ENCODE measurements at places on chromosomes 4 and X.

DNA sequence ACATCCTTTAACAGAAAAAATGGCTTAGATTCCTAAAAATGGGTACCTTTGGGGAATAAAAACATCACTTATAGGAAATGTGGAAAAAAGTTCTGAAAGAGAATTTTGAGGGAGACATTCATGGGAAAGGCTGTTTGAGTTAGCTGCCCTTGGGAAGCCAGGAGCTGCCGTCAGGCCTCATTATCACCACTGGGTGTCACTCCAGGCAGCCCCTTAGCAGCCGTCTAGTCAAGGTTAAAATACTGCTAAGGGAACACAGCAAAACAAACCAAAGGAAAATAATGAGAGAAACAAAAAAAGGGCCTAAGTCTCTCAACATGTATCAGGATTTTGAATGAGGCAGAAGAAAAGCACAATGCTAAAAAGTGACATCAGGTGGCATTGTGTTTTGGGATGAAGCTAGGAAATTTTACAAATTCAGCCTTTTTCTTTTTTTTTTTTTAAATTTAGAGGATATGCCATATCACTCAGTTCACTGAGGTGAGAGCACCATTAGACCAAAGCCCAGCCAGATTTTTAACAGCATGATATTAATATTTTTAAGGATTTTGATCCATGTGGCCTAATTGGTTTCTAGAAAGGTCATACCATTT, 235.3 kb downstream of the GPAT3 start:
- no peak for DNase-seq

- no peak for DNase-seq
These were observed 32.7 kb upstream of the MBTPS2 start for GRCh38 chrX:21806691-21807090.

GRCh38 chr4:82780170-82780751, 18.3 kb downstream of the SCD5 start:
- DNase-seq: no peak

- DNase-seq: no peak
These were observed 157.1 kb upstream of the FTHL17 start for GRCh38 chrX:31228909-31229308.

GRCh38 chr4:157459785-157460184, 239.3 kb downstream of the GRIA2 start:
- no peak for DNase-seq

- DNase-seq: no peak
These were observed 1649.8 kb upstream of the PCDH10 start for GRCh38 chr4:131499141-131499873.

- DNase-seq: no peak
These were observed 95.7 kb downstream of the PWWP3B start for GRCh38 chrX:106263817-106264216.

DNA sequence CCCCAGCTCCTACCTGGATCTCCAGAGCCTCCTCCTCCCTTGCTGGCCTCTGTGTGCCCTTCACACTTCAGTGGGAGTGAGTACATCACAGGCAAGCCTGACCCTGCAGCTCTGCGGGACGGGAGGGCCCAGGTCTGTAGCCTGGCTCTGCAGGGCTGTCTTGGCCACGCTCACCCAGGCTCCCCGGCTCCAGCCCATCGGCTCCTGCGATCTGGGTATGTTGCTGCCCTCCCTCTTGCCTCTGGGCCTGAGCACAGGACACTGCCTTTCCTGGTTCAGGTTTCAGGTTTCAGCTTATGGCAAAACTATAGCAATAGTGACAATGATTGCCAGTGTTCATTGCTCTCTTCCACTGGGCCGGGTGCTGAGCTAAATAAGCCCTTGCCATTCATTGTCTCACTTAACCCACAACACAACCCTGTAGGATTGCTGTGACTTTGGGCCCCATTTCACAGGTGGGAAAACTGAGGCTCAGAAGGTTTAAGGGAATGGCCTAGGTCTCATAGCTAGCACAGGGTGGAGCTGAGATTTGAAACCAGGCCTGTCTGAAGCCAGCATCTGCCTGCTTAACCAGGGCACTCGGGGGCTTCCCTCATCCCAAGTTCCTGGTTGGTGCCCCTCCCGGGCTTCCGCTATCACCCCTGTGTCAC, 44.6 kb upstream of the SORCS2 start:
- DNase-seq: no peak

- DNase-seq: no peak
These were observed 21.7 kb downstream of the PNMA6F start for GRCh38 chrX:153299855-153300254.

GRCh38 chr4:159925770-159926169, 822.9 kb downstream of the RAPGEF2 start:
- DNase-seq: no peak

DNA sequence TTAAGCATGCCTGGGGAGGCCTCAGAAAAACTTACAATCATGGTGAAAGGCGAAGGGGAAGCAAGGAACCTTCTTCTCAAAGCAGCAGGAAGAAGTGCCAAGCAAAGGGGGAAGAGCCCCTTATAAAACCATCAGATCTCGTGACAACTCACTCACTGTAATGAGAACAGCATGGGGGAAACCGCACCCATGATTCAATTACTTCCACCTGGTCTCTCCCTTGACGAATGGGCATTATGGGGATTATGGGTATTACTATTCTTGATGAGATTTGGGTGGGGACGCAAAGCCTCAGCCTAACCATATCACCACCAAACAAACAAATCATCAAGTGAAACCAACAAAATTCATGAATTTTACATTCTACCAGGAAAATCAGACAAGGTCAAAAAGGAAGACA, 76.7 kb upstream of the TAB3 start:
- no peak for DNase-seq

GRCh38 chrX:48475296-48475695, 703 bp upstream of the FTSJ1 start:
- no peak for DNase-seq

DNA sequence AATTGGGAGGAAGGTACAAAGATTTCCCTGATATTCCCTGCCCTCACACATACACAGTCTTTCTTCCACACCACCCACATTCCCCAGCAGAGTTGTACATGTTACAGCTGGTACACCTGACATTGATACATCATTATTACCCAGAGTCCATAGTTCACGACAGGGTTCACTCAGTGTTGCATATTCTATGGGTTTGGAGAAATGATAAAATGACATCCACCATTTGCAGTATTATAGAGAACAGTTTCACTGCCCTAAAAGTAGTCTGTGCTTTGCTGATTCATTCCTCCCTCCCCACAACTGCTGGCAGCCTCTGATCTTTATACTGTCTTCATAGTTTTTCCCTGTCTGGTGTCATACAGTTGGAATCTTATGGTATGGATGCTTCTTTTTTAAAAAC, 15.0 kb downstream of the AGA start:
- no peak for DNase-seq

DNA sequence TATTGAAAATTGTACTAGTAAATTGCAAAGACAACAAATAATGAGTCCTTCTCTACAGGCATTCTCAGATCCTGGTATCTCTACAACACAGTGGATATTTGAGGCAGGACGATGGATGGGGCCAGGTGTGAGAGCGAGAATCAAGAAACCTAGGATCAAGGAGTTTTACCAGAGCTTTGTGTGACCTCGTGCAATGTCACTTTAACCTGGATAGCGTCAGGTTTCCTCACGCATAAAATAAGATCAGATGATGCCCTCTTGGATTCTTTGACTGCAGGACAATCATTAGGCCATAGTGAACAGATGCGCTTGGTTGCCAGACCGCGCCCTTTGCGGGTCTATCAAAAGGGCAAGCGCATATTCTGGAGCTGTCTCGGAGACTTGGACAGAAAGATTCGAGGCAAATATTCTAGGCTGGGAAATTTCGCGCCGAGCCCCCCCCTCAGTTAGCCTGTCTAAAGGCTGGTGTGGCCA, 66.6 kb downstream of the FBXO8 start:
- DNase-seq: no peak

GRCh38 chr4:129218897-129219296, 122.9 kb downstream of the C4orf33 start:
- DNase-seq: no peak

DNA sequence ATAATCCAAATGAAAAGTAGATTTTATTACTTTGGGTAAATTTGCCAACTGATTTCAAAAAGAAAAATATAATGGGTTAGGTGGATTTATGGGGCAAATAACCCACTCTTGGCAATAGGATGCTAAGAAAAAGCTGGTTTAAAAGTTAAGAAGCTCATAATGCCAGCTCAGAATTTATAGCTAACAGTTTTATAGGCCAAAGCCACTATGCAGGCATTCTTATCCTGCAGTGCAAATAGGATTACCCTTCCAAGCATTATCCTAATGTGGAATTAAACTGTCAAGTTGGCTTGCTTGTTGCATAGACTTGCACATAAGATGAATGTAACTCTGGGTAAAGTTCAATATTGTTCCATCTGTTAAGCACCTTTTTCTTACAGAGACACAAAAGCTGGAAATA, 703.0 kb downstream of the PCDH18 start:
- DNase-seq: no peak

GRCh38 chrX:120732461-120732860, 102.6 kb upstream of the C1GALT1C1 start:
- no peak for DNase-seq

DNA sequence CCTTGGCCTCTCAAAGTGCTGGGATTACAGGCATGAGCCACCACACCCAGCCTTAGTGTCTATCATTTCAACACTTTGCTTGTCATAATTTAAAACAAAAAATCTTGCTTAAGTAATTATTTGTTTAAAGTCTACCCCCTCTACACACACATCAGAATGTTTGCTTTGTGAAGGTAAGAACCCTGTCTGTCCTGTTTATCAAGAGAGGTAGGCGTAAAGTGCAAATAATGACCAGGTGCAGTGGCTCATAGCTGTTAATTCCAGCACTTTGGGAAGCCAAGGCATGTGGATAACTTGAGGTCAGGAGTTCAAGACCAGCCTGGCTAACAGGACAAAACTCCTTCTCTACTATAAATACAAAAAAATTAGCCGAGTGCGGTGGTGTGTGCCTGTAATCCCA, 326.7 kb upstream of the CLNK start:
- no peak for DNase-seq

DNA sequence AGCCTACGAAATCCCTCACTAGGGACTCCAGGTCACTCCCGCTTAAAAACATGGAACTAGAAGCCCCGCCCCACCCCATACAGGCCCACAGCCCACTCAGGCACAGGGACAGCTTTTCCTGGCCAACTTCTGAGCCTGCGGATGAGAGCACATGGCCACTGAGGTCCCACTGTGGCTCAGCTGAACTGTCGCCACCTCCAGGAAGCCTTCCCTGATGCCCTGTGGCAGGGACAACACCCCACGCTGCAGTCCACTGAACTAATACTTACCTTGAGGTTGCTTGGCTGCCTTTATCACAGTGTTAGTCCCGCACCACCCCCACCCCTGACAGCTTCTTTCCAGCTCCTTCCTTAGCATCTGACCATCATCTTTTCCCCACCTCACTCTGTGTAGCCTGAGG, 39.3 kb upstream of the MAN2B2 start:
- no peak for DNase-seq

DNA sequence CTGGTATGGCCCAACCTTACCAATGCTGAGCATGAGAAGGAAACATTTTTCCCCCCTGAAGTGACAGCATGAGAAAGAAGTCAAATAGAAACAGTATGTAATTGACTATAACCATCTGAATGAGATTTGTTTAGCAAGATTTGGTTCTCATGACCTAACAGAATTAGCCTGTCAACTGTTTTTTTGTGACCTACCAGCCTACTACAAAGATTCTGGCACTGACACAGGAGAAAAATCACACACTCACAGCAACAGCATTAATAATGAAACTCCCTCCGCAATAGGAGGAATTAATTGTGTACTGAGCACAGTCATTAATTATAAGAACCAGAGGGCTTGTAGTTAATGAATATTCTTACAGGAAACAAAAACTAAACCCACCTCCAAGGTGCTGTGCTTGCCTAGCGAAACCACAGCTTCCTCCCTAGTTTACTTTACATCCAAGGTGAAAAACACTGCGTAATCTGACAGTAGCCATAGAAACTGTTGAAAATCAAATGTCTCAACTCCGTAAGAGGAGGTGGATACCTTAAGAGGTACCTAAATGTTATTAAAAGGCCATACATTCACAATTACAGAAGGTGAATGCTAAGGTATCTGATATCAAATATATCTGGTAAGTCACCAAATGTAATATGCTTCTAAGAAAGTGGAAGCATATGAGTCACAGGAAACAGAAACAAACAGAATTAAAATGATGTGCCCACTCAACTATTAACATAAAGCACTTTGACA, 34.9 kb downstream of the MMRN1 start:
- DNase-seq: no peak

DNA sequence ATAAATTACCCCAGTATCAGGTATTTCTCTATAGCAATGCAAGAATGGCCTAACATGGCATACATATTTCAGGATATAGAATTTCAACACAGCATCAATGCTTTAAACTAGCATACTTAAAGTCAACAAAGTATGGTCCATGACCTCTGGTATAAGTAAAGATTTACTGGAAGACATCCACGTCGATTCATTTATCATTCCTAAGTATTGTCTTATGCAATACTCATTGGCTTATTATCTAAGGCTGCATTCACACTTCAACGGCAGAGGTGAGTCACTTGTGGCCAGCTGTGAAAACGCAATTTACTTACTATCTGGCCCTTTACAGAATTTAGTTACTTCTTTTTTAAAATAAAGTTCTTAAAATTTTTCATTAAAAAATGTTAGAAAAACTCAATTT, 42.6 kb downstream of the ADGRA3 start:
- DNase-seq: no peak

GRCh38 chr4:54986095-54986846, 139.1 kb downstream of the KDR start:
- no peak for DNase-seq
